NCI-H2227 treated with DMSO at 0.1 percent for 48 hours (cell line): ENCODE measurements at places on chromosomes 7 and 10.

- no peak for DNase-seq
Measured at GRCh38 chr7:114209968-114210367, 204.6 kb upstream of the FOXP2 start.

DNA sequence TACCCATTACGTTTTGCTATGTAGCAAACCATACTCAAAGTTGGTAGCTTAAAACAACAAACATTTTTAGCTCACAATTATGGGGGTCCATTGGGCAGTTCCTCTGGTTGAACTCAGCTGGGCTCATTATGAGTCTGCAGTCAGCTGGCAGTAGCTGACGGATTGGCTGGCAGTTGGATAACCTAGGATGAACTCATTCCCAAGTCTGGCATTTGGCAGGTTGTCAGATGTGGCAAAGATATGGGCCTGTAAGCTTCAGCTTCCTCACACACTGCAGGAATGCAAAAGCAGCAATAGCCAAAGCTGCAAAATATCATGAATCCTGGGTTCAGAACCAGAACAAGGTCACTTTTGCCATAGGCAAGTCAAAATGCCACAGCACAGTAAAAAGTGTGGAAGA lies 412.2 kb upstream of the SORCS1 start:
- DNase-seq: no peak

DNA sequence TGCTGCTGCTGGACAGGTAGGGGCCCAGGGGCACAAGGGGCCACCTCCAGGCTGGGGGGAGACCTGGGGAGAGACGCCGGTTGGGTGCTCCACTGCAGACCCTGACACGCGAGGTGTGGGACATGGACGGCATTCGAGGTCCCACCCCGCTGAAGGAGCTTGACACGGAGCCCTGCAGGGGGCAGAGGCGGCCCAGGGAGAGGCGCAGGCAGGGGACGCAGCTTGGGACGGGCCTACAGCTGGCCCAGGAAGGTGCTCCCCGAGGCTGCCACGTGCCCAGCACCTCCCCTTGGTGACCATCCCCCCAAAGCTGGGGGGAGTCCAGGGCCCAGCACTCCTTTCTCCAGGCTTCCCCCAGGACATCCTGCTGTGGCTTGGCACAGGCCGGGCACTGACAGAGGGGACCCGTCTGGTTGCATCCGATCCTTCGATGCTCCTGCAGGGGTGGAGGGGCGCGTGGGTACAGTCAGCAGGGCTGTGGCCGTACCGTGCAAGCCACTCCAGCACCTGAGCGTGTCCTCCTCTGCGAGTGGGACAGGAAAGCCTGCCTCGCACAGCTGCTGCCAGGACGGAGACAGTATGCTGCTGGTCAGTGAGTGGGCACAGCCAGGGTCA lies 174.4 kb downstream of the ELFN1 start:
- DNase-seq: no peak

GRCh38 chr10:82192665-82193064 lies 317.7 kb downstream of the NRG3 start:
- DNase-seq: no peak

DNA sequence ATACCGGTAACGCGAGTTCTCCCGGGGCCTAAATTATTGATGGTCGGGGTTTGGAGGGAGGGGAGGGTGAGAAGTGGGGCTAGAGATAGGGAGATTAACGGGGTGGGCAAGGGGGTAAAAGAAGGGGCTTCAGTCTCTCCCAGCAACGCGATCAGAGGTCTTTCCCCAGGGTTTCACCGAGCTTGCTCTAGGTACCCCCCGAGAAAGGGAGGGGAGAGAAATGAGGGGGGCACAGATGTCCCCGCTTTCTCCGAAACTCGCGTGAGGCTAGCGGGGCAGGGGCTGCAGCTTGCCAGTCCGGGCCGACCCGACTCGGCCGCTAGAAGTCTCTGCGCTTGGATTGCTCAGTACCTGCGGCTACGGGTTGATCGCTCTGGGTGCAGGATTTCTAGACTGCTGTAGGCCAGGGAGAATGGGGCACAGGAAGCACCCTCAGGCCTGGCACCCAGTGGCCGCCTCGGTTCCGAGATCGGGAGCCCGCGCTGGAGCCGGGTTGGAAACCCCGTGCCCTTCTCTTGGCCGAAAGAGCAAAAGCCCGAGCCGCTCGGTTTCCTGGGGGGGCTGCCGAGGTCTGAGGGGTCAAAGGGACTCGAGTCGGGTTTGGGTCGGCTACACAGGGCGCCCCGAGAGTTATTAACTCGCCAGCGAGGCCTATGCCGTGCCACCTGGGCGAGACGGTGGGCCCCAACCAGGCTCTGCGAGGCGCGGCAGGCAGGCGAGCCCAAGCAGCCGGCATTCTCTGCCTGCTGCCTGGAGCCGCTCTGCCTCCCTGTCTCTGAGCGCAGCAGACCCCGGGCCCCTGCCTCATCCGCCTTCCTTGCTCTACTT lies 3.1 kb downstream of the PAX2 start:
- no peak for DNase-seq

- DNase-seq: no peak
Measured at GRCh38 chr10:15704581-15704968, 15.1 kb downstream of the ITGA8 start.

DNA sequence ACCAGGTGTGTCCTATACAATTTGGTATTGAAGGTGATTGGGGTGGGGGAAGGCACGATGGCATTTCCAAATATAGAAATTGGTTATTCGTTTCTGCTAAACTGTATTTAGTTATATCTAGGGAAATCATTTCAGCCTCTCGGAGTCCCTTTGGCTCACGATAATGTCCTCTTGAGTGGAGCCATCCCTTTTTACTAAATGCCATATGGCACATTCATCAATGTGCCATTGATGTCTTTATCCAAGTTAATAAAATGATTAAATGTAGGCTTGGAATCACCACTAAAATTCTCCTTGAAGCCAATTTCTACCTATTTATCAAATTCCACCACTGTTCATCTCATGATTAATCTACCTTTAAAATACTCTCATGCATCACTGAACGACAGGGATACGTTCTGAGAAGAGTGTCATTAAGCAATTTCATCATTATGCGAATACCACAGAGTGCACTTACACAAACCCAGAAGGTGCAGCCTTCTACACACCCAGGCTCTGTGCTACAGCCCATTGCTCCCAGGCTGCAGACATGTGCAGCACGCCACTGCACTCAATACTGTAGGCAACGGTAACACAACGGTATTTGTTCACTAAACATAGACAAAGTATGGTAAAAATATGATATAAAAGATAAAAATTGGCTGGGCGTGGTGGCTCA lies 219.2 kb upstream of the C7orf33 start:
- DNase-seq: no peak
